ENCODE measurements at places on chromosomes 2 and 18.

- no peak for DNase-seq
These were observed 30.7 kb downstream of the IGFBP5 start for GRCh38 chr2:216664593-216665034.

DNA sequence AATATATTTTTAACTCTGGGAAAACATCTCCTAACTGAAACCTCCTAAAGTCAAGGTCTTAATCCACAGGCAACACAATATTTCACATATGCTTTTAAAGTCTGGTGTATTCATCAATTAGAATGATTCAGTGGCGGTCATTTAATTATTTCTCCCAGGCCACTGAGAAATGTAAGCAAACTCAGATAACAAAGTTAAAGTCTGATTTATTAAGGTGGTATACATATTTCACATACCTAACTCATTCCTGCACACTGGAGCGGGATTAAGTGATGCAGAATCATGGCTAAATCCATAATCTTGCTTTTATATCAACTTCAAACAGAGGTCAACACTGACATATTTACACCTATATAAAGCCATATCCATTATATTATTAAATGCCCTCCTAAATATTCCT lies 43.7 kb downstream of the FRZB start:
- no peak for DNase-seq

- DNase-seq = no peak
These were observed 256.2 kb downstream of the TSN start for GRCh38 chr2:122011493-122012270.

DNA sequence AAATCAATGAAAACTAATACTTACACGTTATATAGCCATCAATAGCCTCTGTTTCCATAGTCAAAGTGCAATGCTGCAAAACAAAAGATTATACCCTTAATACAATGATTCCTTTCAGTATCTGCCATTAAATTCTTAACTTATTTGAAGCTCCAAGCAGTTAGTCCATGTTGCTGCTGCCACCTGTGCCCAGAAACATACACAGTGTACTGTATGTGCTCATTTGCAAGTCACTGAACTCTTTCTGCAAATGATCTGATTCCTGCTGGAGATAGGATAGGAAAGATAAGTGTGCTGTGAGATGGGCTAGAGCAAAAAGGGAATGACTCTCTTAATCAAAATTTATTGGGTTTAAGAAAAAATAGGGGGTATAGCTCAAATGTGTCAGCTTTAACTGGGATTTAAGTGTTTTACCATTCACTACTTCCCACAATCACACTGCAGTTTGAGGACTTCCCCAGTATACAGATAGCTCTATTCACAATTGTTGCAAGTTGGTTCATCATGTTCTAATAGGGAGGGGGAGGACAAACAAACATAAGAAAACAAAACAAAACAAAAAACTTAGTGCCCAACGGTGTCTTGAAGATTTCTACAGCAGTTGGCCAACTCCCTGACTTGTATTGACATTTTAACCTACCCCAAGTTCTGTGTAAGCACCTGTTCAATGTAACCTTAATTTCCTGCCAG lies 2.7 kb downstream of the IKZF2 start:
- no peak for DNase-seq

GRCh38 chr18:59453468-59453961 lies 94.5 kb upstream of the LMAN1 start:
- no peak for DNase-seq

DNA sequence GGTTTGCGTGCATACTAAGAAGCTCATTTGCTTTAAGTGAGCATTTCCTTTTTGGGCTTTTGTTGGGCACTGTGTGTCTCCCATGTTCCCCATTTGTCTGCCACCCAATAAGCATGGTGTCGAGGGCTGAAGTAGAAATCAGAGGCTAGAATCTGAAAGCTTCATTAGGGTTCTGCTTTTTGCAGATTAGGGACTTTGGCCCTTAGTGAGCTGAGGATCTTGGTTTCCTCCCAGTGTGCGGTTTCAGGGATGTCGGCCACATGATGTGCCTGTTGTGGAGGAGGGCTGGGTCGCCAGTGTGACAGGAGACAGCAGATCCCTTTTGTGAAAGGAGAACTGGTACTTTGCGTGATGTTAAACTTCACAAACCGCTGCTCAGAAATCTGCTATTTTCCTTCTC lies 41.1 kb downstream of the PLEKHB2 start:
- DNase-seq = no peak

DNA sequence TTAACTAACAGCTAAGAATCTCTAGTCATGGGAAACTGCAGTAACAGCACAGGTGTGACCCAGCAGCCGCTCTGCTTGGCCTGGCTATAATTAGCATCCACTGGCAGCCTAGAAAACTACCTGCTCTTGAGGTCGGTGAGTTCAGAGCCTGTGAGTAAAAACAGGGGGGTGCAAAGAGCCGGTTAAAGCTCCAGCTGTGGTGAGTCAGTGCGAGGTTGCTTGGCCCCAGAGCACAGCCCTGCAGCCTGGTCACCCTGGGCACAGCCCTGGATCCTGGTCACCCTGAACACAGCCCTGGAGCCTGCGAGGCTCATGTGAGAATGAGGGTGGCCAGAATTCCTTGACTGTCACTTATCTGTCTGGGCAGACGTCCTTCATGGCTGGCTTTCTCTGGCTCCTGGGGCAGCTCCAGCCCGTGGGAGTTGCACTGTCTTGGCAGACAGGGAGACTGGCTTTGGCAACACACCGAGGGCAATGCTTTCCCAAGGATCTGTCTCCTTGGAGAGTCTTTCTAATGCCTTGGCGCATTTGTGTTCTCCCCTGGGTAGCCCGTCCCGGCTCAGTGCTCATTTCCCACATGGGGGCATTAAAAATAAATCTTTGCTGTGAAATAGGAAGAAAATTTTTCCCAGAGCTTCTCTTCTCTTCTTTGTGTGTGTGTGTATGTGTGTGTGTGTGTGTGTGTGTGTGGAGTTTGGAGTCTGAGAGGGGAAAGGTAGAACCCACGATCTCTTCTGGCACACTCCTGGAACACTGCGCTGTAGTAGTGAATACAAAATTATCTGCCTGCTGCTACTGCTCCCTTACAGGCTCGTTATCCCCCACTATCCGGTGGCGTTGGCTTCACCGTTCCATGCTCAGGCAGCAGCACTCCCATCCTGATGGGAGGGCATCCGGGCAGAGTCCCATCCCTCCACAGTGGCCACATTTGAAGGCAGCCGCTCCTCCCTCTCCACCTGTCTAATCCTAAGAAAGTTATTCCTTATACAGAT lies 250.2 kb upstream of the MEX3C start:
- DNase-seq = no peak

DNA sequence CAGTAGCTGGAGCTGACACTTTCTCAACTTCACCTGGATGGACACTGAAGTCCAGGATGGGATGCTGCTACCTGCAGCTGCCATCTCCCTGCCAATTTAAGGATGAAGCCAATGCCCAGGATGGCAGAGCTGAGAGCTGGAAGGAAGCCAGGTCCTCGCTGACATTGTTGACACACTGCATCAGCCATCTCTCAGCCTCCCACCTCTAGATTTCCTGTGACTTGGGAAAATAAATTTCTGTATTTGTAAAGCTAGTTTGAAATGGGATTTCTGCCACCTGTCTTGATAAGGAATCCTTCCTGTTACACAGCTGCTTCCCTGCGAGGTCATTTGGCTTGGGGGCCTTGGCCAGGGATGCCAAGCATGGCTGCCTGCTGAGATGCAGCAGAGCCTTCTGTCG lies 43.5 kb downstream of the KCTD1 start:
- no peak for DNase-seq

GRCh38 chr2:188003800-188004199 lies 287.9 kb upstream of the GULP1 start:
- DNase-seq = no peak

DNA sequence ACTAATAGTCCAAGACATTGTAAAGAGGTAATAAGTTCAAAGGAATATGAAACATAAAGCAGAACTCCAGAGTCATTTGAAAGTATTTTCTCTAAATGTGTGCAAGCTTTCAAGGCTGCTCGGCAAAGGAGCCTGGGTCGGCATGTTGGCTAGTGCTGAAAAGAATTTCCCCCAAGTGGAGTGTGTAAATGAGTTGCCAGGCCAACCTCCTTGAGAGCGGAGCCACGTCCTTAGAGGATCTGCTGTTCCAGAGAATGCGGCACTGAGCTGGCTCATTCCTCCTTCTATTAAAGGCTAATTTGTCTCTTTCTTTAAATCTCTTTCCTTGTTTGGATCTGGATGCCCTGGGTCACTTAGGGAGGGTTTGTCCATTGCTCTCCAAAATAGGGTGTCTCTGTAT lies 127.5 kb downstream of the RDH14 start:
- no peak for DNase-seq

GRCh38 chr18:55384551-55385275 lies 203.3 kb downstream of the TCF4 start:
- no peak for DNase-seq

GRCh38 chr18:31549416-31549815 lies 42.3 kb upstream of the TTR start:
- DNase-seq = no peak

DNA sequence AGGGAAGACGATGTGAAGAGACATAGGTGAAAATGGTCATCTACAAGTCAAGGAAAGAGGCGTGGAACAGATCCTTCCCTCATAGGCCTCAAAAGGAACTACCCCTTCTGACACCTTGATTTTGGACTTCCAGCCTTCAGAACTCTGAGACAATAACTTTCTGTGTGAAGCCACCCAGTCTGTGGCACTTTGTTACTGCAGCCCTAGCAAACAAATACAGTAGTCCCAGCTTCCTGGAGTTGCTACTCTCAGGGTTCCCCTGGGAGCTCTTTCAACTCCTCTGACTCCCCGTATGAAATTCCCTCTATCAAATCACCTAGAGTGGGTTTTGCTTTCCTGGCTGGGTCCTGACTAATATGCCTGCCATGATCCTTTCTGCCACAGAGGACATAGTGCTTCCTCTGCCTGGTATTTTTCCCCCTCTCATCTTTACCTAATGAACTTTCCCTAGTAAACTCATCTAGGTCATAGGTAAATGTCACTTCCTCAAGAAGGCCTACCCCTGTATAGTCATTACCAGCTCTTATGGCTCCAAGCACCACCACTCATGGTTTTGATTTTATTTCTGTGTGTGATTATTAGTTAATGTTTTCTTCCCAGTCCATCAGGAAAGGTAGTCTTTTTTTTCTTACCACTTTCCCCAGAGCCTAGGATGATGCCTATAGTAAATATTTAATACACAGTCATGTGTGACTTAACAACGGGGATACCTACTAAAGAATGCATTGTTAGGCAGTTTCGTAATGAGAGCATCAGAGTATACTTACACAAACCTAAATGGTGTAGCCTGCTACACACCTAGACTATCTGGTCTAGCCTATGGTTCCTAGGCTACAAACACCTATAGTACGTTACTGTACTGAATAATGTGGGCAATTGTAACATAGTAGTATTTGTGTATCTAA lies 111.5 kb upstream of the LGALSL start:
- no peak for DNase-seq

- no peak for DNase-seq
These were observed 12.6 kb upstream of the SFXN5 start for GRCh38 chr2:73083886-73084800.

DNA sequence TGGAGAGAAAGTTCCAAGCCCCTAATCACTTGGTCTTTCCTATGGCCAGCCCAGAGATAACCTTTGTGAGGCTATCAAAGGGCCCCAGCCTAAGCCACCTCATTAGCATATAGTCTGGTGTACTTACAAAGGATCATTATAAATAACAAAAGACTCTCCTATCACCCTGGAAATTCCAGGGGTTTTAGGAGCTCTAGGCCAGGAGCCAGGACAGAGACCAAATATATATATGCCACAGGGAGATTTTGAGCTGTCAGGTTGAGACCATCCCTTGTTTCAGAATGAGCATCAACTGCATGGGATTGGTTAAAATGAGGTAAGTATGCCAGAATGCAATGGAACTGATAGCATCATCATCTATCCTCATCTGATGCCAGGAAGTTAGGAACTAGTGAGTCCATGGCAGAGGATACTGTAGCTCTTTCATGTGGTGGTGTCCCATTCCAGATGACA lies 32.1 kb upstream of the CHRNA1 start:
- no peak for DNase-seq

GRCh38 chr2:109137616-109138015 lies 8.6 kb downstream of the SH3RF3 start:
- DNase-seq = no peak
